ENCODE measurements at places on chromosomes 3 and 15.

GRCh38 chr3:72738752-72739530, 109.3 kb downstream of the SHQ1 start:
- peak; percentile 76 for DNase-seq

DNA sequence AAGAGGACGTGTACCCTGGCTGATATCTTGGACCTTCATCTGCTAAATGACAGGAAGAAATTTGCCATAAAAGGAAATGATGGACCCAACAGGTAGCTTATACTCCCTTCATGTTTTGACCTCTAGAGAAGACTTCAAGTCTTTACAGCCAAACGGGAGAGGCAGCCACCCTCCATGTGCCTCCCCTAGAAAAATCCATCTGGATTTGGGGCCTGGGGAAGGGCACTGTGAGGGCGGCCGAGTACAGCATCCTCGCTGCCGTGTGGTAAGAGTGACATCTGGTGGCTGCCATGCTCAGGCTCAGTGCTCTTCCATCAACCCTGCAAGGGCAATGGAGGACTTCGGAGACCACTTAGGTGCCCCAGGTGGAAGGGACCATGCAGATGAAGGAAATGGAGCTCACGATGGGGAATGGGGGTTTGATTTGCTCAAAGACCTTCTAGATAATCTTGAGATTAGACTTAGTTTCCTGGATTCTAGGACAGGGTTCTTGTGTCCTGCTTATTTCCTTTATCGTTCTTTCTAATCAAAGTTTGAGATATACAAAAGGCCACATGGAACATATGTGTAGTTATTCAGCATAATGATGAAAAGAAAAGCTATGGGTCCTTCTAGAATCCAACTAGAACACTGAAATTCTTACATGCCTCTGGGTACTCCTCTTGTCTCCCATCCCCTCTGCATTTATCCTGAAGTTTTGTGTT, 44.4 kb downstream of the AQP9 start:
- no peak for DNase-seq

- DNase-seq = no peak
Observed at GRCh38 chr3:110608566-110608965, 463.1 kb upstream of the NECTIN3 start.

DNA sequence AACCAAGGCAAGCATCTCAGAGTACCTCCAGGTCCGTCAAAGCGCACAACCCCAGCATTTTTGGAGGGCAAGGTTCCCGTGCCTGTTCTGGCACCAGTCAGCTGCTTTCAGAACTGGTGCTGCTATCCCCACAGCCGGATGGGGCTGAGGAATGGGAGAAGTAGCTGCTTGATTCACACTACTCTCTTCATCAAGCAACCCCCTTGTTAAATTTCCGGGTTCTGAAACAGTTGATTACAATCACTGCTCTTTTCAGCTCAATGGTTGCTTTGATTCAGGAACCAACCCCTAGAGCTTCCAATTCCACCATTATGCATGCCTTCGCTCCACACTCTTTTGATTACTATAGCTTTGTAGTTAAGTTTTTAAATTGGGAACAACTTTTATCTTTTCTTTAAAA, 12.3 kb upstream of the UBA7 start:
- DNase-seq = no peak

- no peak for DNase-seq
Observed at GRCh38 chr15:40047415-40048210, 8.6 kb upstream of the SRP14 start.

DNA sequence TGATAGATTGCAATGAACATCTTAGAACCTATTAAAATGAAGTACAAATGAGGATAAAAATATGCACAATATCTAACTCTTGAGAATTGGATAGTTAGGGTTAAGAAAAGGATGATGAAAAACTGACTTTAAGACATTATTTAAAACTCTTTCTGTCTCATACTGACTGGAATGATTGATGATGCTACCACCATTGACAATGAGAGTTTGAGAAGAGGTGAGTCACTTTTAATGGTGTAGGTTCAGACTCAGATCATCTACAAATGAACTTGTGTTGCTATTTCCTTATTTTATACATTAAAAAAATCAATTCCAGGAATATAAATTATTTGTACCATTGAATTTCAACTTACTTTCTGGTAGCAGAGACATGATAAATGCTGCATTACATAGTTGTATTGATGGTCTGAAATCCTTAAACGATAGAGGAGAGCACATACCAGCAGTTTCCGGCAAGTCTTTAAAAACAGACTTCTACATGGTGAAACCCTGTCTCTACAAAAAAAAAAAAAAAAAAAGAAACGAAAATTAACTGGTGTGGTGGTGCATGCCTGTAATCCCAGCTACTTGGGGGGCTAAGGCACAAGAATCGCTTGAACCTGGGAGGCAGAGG, 409.0 kb downstream of the OTOL1 start:
- no peak for DNase-seq

GRCh38 chr3:189467451-189467850, 163.7 kb upstream of the TP63 start:
- DNase-seq = no peak

- DNase-seq = no peak
Observed at GRCh38 chr15:93941697-93942096, 289.7 kb upstream of the MCTP2 start.

DNA sequence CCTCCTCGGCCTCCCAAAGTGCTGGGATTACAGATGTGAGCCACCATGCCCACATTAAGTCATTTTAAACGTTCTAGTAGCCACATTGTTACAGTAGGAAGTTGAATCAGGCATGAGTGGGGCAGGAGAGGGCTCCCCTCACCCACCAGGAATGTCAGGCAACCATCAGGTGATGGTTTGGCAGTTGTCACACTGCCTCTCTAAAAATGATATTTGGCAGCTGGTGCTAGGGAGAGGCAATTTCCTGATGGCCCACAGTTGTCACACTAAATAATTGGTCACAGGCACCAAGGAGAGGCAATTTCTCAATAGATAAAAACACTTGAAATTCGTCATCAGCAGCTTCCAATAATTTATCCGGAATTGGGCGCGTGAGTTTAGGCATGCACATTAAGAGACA, 79.2 kb upstream of the ABHD2 start:
- no peak for DNase-seq

- no peak for DNase-seq
Observed at GRCh38 chr15:62165793-62166375, 799 bp upstream of the C2CD4B start.

- no peak for DNase-seq
Observed at GRCh38 chr3:141499284-141499683, 12.5 kb downstream of the RASA2 start.

GRCh38 chr15:87196498-87196897, 1060.0 kb downstream of the NTRK3 start:
- DNase-seq = no peak

- DNase-seq = no peak
Observed at GRCh38 chr3:111963424-111963823, 15.4 kb upstream of the ABHD10 start.

DNA sequence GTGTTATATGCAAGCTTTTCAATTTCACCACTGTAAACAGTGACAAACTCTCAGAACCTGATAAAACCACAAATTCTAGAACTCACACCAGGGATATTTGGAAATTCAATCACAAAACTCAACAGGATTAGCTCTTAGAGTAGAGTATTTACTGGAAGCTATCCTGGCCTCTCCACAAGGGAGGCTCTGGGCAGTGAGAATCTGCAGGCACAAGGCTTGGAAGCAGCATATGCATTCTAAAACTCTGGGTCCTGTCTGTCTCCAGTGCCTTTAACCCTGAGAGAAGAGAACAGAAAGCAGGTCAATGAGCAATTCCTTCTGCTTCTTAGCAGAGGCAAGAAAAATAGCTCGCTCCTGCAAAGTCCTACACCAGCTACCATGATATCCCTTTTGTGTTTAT, 23.4 kb downstream of the PLSCR4 start:
- no peak for DNase-seq

DNA sequence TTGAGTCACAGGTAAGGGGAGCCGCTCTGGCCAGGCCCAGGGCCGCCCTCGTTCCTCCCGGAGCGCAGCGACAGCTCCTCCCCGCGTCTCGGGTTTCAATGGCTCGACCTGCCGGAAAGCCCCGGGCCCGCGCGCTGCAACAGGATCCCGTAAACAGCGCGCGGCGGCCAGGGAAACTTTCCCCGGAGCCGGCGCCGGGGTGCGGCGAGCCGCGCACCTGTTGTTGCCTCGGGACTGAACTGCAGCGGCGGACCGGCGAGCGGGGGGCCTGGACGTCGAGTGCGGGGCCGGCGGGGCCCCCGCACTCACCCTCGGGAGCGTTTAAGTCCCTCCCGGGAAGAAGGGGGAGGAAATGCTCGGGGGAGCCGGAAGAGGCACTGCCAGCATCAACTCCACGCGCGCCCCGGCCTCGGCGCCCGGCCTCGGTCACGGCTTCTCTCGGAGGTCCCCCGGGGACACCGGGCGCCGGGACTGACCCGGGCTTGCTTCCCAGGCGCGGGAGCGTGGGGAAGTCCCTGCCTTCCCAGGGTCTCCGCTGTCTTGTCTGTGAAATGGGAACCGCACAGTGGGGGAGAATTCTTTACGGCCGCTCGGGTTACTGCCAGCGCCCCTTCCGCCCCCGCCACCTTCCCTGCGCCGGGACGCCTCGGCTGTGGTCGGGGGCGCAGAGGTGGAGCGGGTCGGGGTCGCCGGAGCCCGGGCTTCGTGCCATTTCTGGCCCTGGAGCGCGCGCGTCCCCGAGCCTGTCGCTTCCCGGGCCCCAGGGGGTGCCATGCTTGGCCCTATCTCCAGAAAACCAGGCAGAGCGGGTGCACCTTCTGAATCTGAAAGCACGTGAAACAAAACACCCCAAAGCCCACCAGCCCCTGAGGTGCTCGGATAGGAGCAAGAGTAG, 7.5 kb upstream of the PGPEP1L start:
- peak; percentile 57 for DNase-seq

DNA sequence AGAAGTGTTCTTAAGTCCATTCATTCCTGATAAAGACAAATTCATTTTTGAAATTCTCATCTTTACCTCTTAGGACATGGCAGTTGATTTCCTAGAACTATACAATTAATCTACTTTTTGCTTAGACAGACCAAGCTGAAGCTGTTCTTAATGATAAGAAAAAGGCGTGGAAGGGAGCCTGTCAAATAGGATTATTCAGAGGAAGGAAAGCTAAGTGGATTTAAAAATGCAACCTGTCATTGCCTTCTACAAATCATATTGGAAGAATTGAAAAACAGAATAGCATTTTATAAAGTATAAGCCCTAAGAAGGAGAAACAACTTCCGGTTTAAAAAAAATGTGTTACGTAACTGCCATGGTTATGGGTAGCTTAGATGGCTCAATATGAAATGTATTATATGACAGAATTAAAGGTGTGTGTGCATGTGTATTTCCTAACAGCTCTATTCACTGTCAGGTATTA, 81.2 kb upstream of the RAP2B start:
- no peak for DNase-seq

- DNase-seq = peak; percentile 19
Observed at GRCh38 chr3:140292684-140293083, 357.7 kb downstream of the CLSTN2 start.

GRCh38 chr3:124353691-124354090, 361.8 kb upstream of the ROPN1 start:
- DNase-seq = no peak

DNA sequence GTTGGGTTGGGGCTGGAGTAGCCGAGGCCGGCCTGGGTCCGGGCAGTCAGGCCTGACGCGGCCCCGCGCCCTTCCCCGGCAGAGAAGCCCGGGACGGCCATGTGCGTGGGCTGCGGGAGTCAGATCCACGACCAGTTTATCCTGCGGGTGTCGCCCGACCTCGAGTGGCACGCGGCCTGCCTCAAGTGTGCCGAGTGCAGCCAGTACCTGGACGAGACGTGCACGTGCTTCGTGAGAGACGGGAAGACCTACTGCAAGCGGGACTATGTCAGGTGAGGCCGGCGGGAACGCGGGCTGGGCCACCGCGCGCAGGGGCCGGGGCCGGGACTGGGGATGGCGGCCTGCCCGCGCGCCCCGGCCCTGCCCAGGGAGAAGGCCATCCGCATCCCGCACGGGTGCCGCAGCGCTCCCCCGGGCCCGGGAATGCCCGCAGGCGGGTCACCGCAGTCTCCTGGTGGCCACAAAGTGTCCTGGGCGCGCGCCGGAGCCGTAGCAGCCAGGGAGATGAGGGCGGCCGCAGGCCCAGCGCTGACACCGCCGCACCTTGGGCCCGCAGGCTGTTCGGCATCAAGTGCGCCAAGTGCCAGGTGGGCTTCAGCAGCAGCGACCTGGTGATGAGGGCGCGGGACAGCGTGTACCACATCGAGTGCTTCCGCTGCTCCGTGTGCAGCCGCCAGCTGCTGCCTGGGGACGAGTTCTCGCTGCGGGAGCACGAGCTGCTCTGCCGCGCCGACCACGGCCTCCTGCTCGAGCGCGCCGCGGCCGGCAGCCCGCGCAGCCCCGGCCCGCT, 1.3 kb downstream of the ISL2 start:
- no peak for DNase-seq

DNA sequence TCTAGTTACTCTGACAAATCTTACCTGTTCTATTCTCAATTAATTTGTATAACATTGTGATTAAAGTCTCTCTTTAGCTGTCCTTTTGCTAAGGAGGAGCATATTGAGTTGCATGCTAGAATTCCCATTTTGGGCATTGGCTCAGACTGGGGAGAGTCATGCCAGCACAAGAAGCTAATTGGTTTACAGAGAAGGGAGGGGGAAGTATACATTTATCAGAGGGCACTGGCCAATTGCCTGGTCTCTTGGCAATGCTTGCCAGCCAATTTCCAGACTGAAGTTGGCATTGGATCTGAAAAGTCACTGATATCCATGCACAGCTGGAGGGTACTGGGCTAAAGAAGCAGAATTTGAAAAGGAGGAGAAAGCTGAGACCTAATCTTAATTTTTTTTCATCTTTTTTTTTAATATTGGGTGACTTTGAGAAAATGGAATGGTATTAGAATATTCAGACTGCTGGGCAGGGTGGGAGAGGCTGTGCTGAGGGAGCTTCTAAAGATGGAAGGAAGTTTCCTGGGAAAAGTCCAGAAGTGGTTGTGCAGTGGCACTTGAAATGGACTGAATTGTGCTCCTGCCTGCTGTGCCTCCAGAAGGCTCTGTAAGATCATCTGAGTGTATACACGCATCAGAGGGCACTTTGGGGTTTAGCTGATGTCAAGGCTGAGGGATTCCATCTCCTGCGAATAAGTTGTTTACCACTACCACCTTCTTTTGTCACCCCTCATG, 365.2 kb upstream of the DPH6 start:
- no peak for DNase-seq

GRCh38 chr3:46078712-46079400, 51.6 kb upstream of the XCR1 start:
- peak; percentile 96 for DNase-seq

GRCh38 chr3:72050048-72050632, 265.2 kb upstream of the PROK2 start:
- no peak for DNase-seq

DNA sequence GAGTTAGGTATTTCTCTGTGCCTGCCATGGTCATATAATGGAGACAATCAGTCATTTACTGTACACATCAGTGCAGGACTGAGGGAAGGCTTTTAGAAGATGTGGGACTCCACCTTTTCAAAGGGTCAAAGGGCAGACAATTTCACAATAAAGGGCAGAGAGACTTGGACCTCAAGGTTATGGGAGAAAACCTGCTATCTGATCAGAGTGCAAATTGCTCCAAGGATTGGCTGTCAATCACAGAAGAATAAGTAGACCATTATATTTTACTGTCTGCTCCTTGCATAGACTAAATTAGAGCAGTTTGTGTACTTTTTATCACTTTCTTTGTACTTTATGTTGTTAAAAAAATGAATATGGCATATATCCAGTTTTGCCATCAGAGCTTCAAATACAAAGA, 314.9 kb upstream of the ATP11B start:
- no peak for DNase-seq

GRCh38 chr3:8450618-8451017, 51.0 kb upstream of the LMCD1 start:
- no peak for DNase-seq

- DNase-seq = peak; percentile 83
Observed at GRCh38 chr15:89680282-89680873, 1.2 kb upstream of the PLIN1 start.

All from colonic mucosa (tissue), 4 donors.